Ovary (tissue), 10 donors: ENCODE measurements at places on chromosomes 6 and 20. TPM values are rescaled to one million over a fixed set of nuclear protein-coding genes. Genes with fewer than 3 reads are reported as not detected.
A peak's percentile ranks its signal among the peaks of the same experiment; 100 is the strongest.

- DNase-seq: no peak
- no peaks in the 10 kb centered on the region for H3K4me1 ChIP-seq
- no peaks in the 10 kb centered on the region for H3K36me3 ChIP-seq
Observed at GRCh38 chr6:125356884-125357283, 55.1 kb upstream of the HDDC2 start.

GRCh38 chr20:59790346-59790745 lies 143.1 kb downstream of the SYCP2 start:
- H3K36me3 ChIP-seq: no peaks in the 10 kb centered on the region
- H3K4me3 ChIP-seq: no peak overlapping the region
- no peak for DNase-seq
- H3K27ac ChIP-seq: no peak overlapping the region

DNA sequence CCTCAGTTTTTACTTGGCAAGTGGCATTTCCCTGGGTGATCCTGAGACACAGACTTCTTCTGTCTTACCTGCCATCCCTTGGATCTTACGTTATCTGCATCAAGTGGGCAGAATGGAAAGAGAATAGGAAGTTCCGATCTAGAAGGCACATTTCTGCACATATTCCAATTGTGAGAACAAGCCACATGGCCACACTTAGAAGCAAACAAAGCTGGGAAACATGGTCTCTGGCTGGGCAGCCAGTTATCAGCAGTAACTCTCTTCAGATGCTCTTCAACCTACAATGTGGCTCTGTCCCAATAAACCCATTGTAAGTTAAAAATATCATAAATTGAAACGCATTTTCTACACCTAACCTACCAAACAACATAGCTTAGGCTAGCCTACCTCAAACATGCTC lies 67.3 kb upstream of the CCN6 start:
- H3K36me3 ChIP-seq: no peaks in the 10 kb centered on the region
- no peak for DNase-seq
- no peaks in the 10 kb centered on the region for H3K27me3 ChIP-seq
- no peaks in the 10 kb centered on the region for H3K4me1 ChIP-seq
- H3K27ac ChIP-seq: no peak overlapping the region

GRCh38 chr6:44277763-44278162 lies 7.5 kb downstream of the TMEM151B start:
- H3K4me3 ChIP-seq: no peak overlapping the region
- H3K4me1 ChIP-seq: no peaks in the 10 kb centered on the region
- H3K27ac ChIP-seq: no peak overlapping the region
- no peak for DNase-seq

DNA sequence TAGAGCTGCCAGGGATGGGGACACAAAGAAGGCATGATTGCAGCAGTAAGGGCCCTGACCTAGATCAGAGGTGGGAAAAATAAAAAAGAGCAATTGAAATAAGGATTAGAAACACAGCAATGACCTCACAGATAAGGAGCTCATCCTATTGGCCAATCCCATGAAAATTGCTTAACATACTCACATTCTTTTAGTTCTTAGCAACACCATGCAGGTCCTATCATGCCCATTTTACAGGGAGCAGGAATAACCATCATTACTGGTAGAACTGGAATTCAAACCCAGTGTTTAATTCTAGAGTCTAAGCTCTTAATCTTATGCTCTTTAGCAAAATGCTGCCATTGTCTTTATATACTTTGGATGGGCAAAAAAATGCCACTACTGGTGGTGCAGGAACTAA lies 267.7 kb downstream of the RNF144B start:
- no peak overlapping the region for H3K4me3 ChIP-seq
- H3K27me3 ChIP-seq: no peaks in the 10 kb centered on the region
- H3K27ac ChIP-seq: no peak overlapping the region
- DNase-seq: no peak
- H3K4me1 ChIP-seq: no peaks in the 10 kb centered on the region
- no peaks in the 10 kb centered on the region for H3K36me3 ChIP-seq

GRCh38 chr20:54633374-54634355 lies 158.3 kb downstream of the DOK5 start:
- H3K36me3 ChIP-seq: no peaks in the 10 kb centered on the region
- H3K27me3 ChIP-seq: no peaks in the 10 kb centered on the region
- DNase-seq: no peak
- no peaks in the 10 kb centered on the region for H3K4me1 ChIP-seq
- H3K27ac ChIP-seq: no peak overlapping the region
- H3K4me3 ChIP-seq: no peak overlapping the region

GRCh38 chr20:45320948-45321595 lies 13.0 kb upstream of the MATN4 start:
- no peaks in the 10 kb centered on the region for H3K36me3 ChIP-seq
- DNase-seq: no peak
- no peaks in the 10 kb centered on the region for H3K27me3 ChIP-seq
- no peak overlapping the region for H3K4me3 ChIP-seq
- no peak overlapping the region for H3K27ac ChIP-seq
- H3K4me1 ChIP-seq: no peaks in the 10 kb centered on the region

DNA sequence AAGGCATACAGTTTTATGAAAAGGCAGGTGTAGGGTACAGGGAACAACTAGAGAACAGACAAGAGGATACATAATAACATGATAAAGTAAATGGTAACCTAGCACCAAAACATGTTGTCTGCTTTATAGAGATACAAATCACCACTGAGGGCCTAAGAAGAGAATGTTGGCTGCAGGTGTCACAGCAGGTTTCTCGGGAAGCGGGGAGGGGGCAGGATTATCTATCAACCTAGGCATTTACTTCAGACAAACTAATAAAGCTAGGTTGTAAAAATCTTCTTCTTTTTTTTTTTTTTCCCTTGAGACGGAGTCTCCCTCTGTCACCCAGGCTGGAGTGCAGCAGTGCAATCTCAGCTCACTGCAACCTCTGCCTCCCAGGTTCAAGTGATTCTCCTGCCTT lies 22.7 kb downstream of the PIM1 start:
- no peak for DNase-seq
- H3K4me3 ChIP-seq: no peak overlapping the region

DNA sequence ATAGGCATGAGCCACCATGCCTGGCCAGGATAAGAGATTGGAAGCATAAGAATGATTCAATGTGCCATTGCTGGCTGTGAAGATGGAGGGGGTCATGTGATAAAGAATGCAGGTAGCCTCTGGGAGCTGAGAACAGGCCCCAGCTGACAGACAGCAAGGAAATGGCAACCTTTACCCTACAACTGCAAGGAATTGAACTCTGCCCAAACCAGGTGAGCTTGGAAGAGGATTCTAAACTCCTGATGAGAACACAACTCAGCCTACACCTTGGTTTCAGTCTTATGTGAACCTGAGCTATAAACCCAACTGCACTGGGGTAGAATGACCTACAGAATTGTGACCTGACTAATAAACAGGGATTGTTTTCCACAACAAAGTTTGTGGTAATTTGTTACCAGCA lies 82.0 kb upstream of the AKIRIN2 start:
- no peaks in the 10 kb centered on the region for H3K27me3 ChIP-seq
- H3K27ac ChIP-seq: no peak overlapping the region
- no peaks in the 10 kb centered on the region for H3K36me3 ChIP-seq
- no peak for DNase-seq

DNA sequence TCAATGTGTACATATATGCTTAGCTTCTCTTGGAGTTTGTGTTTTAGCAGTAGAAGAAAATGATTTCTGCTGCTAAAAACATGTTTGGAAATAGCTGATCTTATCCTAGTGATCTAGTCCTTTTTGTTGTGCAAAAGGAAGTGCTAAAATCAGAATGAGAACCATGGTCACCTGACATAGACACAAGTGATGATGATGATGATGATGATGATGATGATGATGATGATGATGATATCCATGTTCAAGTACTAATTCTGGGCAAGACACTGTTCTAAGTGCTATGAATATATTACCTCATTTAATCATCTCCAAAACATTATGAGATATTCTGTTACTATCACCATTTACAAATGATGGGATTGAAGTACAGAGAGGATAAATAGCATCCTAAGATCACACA lies 79.8 kb downstream of the ANKEF1 start:
- no peak overlapping the region for H3K27ac ChIP-seq
- no peak for DNase-seq
- no peaks in the 10 kb centered on the region for H3K27me3 ChIP-seq
- H3K4me1 ChIP-seq: no peaks in the 10 kb centered on the region
- H3K4me3 ChIP-seq: no peak overlapping the region

DNA sequence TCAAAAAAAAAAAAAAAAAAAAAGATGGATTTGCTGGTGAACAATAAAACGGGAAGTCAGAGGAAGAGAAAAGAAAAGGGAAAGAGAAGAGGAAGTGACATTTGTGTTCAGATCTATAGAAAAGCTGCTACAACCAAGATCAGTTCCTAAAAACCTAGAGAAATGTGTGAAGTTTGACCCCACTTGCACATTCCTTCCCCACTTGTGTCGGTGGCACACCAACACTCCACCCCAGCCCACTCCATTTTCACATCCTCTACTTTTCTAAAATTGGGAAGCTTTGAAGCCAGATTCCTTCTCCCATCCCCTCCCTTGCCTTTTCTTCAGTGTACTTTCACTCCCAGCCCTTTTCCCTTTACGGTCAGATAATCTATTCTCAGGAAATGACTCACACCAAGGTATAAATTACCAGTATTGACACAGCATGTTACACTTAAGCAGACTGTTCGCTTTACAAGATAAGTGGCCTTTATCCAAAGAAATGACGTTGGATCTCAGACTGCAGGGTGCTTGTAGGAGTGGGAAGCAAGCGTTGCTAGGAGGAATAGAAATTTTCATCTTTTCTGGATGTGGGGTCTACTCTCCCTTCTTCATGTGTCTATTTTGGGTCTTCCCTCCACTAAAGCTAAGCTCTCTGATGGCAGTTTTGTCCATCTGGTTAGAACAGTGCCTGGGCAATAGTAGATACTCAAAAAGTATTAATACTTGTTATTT lies 92.5 kb upstream of the ADGRF1 start:
- H3K4me1 ChIP-seq: peaks cover 8% of the 10 kb centered on the region
- H3K27ac ChIP-seq: no peak overlapping the region
- H3K27me3 ChIP-seq: no peaks in the 10 kb centered on the region
- no peak overlapping the region for H3K4me3 ChIP-seq

DNA sequence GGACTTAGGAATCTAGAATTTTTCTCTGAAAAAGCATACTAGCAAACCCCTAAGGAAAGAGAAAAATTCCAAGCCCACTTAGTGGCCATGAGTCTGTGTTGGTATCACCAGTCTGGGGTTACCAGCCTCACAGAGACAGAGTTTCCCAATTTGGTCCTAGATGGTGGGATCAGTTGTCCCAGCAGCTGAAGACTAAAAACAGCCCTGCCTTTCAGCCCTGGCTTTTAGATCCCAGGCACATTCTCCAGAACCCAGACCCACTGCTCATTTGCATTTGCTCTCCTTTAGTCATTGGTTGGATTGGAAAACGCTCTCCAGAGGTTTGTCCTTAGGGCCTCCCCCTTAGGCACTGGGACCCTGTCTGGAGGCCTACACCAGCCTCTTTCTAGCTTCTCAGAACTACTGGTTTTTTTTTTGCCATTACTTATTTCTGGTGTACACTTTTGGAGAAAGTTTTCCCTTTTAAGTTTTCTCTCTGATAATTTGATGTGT lies 39.1 kb upstream of the FOXO3 start:
- H3K4me1 ChIP-seq: no peaks in the 10 kb centered on the region
- H3K36me3 ChIP-seq: no peaks in the 10 kb centered on the region
- H3K27ac ChIP-seq: no peak overlapping the region
- no peak overlapping the region for H3K4me3 ChIP-seq
- DNase-seq: no peak

DNA sequence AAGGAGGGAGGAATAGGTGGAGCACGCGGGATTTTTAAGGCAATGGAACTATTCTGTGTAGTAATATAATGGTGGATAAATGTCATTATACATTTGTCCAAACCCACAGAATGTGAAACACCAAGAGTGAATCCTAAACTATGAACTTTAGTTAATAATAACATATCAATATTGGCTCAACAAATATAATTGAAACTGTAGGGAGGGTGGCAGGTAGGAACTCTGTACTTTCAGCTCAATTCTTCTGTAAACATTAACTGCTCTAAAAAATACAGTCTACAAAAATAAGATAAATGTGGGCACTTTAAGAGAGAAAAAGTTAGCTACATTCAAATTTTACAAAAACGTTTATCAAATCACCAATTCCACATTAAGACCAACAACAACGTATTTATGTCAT lies 136.7 kb upstream of the RUNX2 start:
- no peak overlapping the region for H3K27ac ChIP-seq
- H3K4me1 ChIP-seq: no peaks in the 10 kb centered on the region
- no peaks in the 10 kb centered on the region for H3K27me3 ChIP-seq
- H3K4me3 ChIP-seq: no peak overlapping the region
- no peak for DNase-seq
- no peaks in the 10 kb centered on the region for H3K36me3 ChIP-seq

- H3K27me3 ChIP-seq: no peaks in the 10 kb centered on the region
- peak; percentile 79 for DNase-seq
Observed at GRCh38 chr20:17617212-17617867, 47.5 kb downstream of the DSTN start.

DNA sequence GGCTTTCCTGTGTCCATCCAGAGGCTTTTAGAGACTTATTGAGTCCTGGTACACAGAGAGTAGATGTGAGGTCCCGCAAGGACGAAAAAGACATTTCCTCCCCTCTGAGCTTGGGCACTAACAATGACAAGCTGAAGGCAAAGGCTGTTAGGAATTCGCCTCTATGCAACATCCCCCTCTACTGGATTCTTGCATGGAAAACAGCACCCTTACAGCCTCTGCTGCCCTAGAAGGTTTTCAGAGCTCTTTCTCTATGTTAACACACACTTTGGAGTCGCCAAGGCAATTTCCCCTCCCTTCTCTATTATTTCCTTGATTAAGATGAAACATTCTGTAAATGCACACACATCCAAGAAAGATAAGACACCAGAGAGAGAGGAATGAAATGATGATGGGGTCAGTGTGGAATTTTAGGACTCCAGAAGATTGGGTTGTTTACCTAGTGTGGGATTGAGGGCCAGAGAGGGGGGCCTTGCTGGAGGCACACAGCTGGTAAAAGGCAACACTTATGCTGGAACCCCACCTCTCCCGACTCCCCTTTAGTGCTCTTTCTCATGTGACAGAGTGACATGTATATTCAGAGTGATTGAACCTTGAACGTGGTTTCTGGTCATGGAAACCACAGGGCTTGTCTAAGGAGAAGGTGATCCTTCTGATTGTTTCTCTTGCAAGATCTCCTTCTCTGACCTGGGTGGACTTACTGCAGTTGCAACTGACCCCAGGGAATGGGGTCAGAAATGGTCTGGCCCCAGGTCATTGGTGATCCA lies 300.7 kb downstream of the CLIC5 start:
- peak; percentile 31 for DNase-seq
- H3K4me1 ChIP-seq: no peaks in the 10 kb centered on the region
- H3K4me3 ChIP-seq: no peak overlapping the region
- H3K27me3 ChIP-seq: no peaks in the 10 kb centered on the region

DNA sequence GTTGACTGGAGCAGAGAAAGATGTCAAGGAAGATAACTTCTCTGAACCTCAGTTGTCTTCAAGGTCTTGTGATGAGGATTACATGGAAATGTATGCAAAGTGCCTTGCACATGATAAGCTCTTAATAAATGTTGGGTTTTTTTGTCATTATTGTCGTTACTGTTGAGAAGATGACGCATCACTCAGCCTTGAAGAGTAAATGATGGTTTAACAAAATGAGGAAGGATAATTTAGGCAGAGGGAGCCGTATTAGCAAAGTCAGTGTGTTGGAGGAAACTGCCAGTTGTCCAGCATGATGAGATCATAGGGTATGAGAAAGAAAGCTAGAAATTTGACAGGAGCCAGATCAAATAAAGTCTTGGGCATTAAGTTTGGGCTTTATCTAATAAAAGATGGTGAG lies 8.8 kb upstream of the SUPT3H start:
- DNase-seq: no peak
- H3K4me3 ChIP-seq: no peak overlapping the region
- H3K4me1 ChIP-seq: no peaks in the 10 kb centered on the region
- no peaks in the 10 kb centered on the region for H3K36me3 ChIP-seq
- no peak overlapping the region for H3K27ac ChIP-seq

RFX6 gene
- total RNA-seq: not detected

ZSCAN26 gene
- 23.7 TPM for total RNA-seq

TMEM244 gene
- total RNA-seq: not detected

PGC gene
- total RNA-seq: not detected

TFAP2D gene
- not detected for total RNA-seq
